Smooth muscle cell of the umbilical artery (primary cell): ENCODE measurements at places on chromosomes 4 and X. TPM values are rescaled to one million over a fixed set of nuclear protein-coding genes. Genes with fewer than 3 reads are reported as not detected.

The SMIM31 gene
- total RNA-seq: not detected in 2 replicates

The SGMS2 gene
- total RNA-seq: 141 and 201 TPM in 2 replicates

The TIMM8A gene
- total RNA-seq: 4.2 and 6.9 TPM in 2 replicates

The KCTD8 gene
- not detected in 2 replicates for total RNA-seq

The NCAPG gene
- 2.1 and 20.7 TPM in 2 replicates for total RNA-seq

The RAB9B gene
- 0.78 and 1.5 TPM in 2 replicates for total RNA-seq

The NDST3 gene
- 0.05 and 2.4 TPM in 2 replicates for total RNA-seq

The UGT2B7 gene
- total RNA-seq: 0.23 and 2.4 TPM in 2 replicates

The SSX2 gene
- total RNA-seq: not detected in 2 replicates

The ITIH6 gene
- not detected in 2 replicates for total RNA-seq

The SH3D19 gene
- total RNA-seq: 24.1 and 31.6 TPM in 2 replicates

The TMEM184C gene
- total RNA-seq: 51.1 and 55.3 TPM in 2 replicates

The USP51 gene
- total RNA-seq: 1.5 and 1.6 TPM in 2 replicates

The DMP1 gene
- total RNA-seq: not detected in 2 replicates

The SPATA4 gene
- under 0.01 and 0.23 TPM in 2 replicates for total RNA-seq

The SUPT20HL1 gene
- under 0.01 and 0.14 TPM in 2 replicates for total RNA-seq

The TSPAN7 gene
- total RNA-seq: not detected in 2 replicates

The SHOX gene
- not detected in 2 replicates for total RNA-seq

The S100G gene
- not detected in 2 replicates for total RNA-seq

The UGT2B15 gene
- total RNA-seq: not detected in 2 replicates

The NKX6-1 gene
- total RNA-seq: not detected in 2 replicates

The RXFP1 gene
- total RNA-seq: not detected in 2 replicates

The TBX22 gene
- total RNA-seq: not detected in 2 replicates

The XAGE1B gene
- total RNA-seq: not detected in 2 replicates

The MECP2 gene
- total RNA-seq: 21.7 and 34.5 TPM in 2 replicates

The FGFR3 gene
- total RNA-seq: 0.59 and 1.3 TPM in 2 replicates

The ART3 gene
- total RNA-seq: not detected in 2 replicates

The CLDN22 gene
- total RNA-seq: not detected in 2 replicates

The GLRA2 gene
- total RNA-seq: not detected in 2 replicates

The GRID2 gene
- total RNA-seq: under 0.01 and 0.32 TPM in 2 replicates
